Sigmoid colon (tissue), 7 donors: ENCODE measurements at places on chromosomes 11 and 22. TPM values are rescaled to one million over a fixed set of nuclear protein-coding genes. Genes with fewer than 3 reads are reported as not detected.

- no peaks in the 10 kb centered on the region for H3K36me3 ChIP-seq
- no peak for DNase-seq
- H3K4me3 ChIP-seq = no peak overlapping the region
- no peak overlapping the region for H3K27ac ChIP-seq
- no peaks in the 10 kb centered on the region for H3K4me1 ChIP-seq
- H3K27me3 ChIP-seq = no peaks in the 10 kb centered on the region
Observed at GRCh38 chr11:43868852-43869567, 11.6 kb upstream of the ALKBH3 start.

- peaks cover 16% of the 10 kb centered on the region for H3K4me1 ChIP-seq
- DNase-seq = no peak
- peak overlapping the region; percentile 53 for H3K27ac ChIP-seq
Observed at GRCh38 chr11:122179961-122180834, 64.2 kb upstream of the BLID start.

- H3K4me3 ChIP-seq = no peak overlapping the region
- no peak overlapping the region for H3K27ac ChIP-seq
- no peaks in the 10 kb centered on the region for H3K36me3 ChIP-seq
Observed at GRCh38 chr22:30187529-30188407, 58.8 kb downstream of the LIF start.

The NPAS4 gene
- total RNA-seq = 0.49 TPM

The CELSR1 gene
- 2.5 TPM for total RNA-seq

- DNase-seq = no peak
- H3K27ac ChIP-seq = no peak overlapping the region
- H3K27me3 ChIP-seq = no peaks in the 10 kb centered on the region
- H3K4me1 ChIP-seq = no peaks in the 10 kb centered on the region
- H3K36me3 ChIP-seq = no peaks in the 10 kb centered on the region
Observed at GRCh38 chr11:70802185-70802584, 403.9 kb downstream of the CTTN start.

DNA sequence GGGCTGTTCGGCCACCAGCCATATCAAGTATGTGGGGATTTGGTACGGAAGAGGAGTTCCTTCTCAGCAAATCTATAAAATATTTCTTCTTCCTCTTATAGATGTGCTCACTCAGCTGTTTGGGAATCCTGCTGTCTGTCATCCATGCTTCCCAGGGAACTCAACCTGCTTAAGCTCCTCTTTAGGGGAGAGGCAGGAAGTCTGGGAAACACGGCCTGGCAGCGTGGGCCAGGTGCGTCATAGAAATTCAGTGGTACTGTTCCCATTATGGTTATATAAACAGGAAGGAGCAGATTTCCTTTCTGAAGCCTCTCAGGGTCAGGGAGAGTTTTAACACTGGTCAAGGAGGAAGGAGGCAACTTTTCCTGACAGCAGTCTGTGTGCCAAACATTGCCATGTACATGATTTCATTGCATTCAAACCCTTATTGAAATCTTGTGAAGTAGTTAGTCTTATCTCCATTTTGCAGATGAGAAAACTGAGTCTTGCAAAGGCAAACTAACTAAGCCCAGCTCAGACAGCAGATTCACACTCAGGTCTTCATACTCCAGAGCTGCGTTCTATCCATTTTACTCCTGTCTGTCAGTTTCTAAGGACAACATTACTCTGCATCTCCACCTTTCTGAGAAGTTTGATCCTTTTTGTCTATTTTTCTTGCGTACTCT is 35.4 kb upstream of the AMOTL1 start:
- peak overlapping the region; percentile 47 for H3K27ac ChIP-seq
- peak; percentile 78 for DNase-seq
- H3K27me3 ChIP-seq = no peaks in the 10 kb centered on the region
- H3K4me1 ChIP-seq = peaks cover 20% of the 10 kb centered on the region

GRCh38 chr11:95147364-95147905 is 57.8 kb downstream of the ENDOD1 start:
- no peaks in the 10 kb centered on the region for H3K36me3 ChIP-seq
- no peaks in the 10 kb centered on the region for H3K27me3 ChIP-seq
- DNase-seq = peak; percentile 80
- peaks cover 45% of the 10 kb centered on the region for H3K4me1 ChIP-seq
- no peak overlapping the region for H3K4me3 ChIP-seq
- peak overlapping the region; percentile 64 for H3K27ac ChIP-seq

DNA sequence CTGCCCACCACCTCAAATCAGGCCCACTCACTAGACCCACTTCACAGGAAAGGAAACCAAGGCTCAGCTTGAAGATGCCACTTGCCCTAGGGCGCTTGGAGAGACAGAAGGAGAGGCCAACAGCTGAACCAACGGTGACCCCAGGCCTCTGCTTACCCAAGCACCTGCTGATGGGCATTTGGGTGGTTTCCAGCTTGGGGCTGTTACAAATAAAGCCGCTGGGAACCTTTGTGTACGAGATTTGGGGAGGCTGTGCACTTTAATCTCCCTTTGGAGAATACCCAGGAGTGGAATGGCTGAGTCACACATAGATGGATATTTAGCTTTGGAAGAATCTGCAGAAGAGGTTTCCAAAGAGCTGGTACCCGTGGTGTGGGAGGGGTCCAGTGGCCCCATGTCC is 50.9 kb upstream of the LINC01488 start:
- no peak overlapping the region for H3K27ac ChIP-seq
- H3K27me3 ChIP-seq = no peaks in the 10 kb centered on the region
- DNase-seq = peak; percentile 37
- H3K36me3 ChIP-seq = no peaks in the 10 kb centered on the region
- H3K4me1 ChIP-seq = no peaks in the 10 kb centered on the region
- no peak overlapping the region for H3K4me3 ChIP-seq

DNA sequence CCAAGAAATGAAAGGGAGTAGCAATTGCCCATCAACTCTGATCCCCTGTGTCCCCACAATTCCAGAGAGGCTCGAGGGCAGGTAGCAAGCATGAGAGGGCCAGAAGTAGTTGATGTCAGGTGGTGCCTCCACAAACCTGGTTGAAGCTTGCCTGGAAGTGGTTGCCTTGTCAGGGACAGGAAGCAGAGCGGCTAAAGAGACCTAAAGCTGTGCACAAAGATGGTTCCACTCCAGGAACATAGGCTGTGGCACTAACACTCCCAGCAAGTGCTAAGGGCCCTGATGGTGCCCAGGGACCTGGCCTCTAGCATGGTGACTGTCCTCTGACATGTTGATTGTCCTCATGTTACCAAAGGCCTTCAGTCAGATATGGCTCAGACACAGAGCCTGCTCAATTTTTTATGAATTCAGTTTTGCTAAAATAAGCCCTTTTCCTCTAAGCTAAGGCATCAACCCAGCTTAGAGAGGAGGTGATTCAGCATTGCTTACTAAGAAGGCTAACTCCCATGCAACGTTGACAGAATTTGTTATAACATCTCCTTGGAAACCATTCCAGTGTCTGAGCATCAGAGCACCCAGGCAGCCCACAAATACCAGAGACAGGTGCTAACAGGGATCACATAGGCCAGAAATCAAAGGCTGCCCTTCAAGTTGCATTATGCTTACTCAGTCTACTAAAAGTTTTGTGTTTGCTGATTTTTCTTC is 196.3 kb upstream of the ARHGAP20 start:
- H3K4me3 ChIP-seq = no peak overlapping the region
- H3K36me3 ChIP-seq = no peaks in the 10 kb centered on the region
- no peak overlapping the region for H3K27ac ChIP-seq
- H3K27me3 ChIP-seq = no peaks in the 10 kb centered on the region
- DNase-seq = no peak

- DNase-seq = no peak
- H3K4me3 ChIP-seq = peak overlapping the region; percentile 90
- no peaks in the 10 kb centered on the region for H3K27me3 ChIP-seq
- H3K4me1 ChIP-seq = peaks cover 35% of the 10 kb centered on the region
Observed at GRCh38 chr11:926341-926916, 759 bp downstream of the AP2A2 start.

The CCDC87 gene
- 0.16 TPM for total RNA-seq

The BANF1 gene
- total RNA-seq = 76.4 TPM

The ADORA2A gene
- 5.3 TPM for total RNA-seq

- H3K4me3 ChIP-seq = no peak overlapping the region
- no peak for DNase-seq
- no peak overlapping the region for H3K27ac ChIP-seq
- no peaks in the 10 kb centered on the region for H3K4me1 ChIP-seq
- H3K36me3 ChIP-seq = no peaks in the 10 kb centered on the region
Observed at GRCh38 chr11:87358461-87358860, 320.7 kb downstream of the TMEM135 start.

DNA sequence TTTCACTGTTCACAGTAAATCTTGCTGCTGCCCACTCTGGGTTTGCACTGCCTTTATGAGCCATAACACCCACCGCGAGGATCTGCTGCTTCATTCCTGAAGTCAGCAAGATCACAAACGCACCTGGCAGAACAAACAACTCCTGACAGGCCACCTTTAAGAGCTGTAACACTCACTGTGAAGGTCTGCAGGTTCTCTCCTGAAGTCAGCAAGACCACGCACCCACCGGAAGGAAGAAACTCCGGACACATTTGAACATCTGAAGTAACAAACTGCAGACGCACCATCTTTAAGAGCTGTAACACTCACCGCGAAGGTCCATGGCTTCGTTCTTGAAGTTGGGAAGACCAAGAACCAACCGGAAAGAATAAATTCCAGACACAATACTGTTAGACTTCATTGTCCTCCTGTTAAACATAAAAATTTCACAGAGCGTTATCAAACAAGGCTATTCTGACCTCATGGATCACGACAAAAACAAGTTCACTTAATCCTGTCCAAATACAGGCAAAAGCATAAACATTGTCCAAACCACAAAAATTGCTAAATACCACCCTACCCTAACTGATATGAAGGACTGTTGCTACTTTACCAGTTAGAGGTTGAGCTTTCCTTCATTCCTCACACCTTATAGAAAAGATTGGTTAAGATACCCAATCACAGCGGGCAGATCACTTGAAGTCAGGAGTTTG is 3.0 kb upstream of the CCDC117 start:
- peaks cover 4% of the 10 kb centered on the region for H3K36me3 ChIP-seq
- no peak overlapping the region for H3K4me3 ChIP-seq
- no peaks in the 10 kb centered on the region for H3K27me3 ChIP-seq
- peaks cover 10% of the 10 kb centered on the region for H3K4me1 ChIP-seq
- DNase-seq = no peak

GRCh38 chr11:36375353-36376008 is 79.4 kb downstream of the PRR5L start:
- peaks cover 16% of the 10 kb centered on the region for H3K4me1 ChIP-seq
- H3K4me3 ChIP-seq = no peak overlapping the region
- DNase-seq = no peak
- H3K27me3 ChIP-seq = peaks cover 5% of the 10 kb centered on the region

The RGL4 gene
- total RNA-seq = not detected

- DNase-seq = no peak
- H3K27ac ChIP-seq = no peak overlapping the region
- H3K27me3 ChIP-seq = no peaks in the 10 kb centered on the region
Observed at GRCh38 chr22:26985931-26986782, 328.8 kb downstream of the MIAT start.

DNA sequence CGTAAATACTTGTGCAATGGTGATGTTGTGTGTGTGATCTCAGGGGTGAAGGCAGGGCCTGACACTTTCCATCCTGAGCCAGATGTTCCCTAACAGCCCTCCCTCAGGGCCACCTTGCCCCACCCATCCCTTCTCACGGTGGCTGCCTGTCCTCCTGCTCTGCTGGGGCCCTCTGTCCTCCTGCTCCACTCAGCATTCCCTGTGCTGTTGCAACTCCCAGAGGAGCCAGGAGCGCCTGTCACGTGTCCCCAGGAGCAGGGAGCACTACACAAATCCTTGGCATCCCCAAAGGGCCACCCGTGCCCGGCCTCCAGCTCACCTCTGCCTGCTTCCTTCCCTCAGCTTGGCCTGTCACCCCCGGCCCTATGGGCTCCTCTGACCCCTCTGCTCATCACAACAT is 10.2 kb upstream of the CSNK1E start:
- H3K4me1 ChIP-seq = no peaks in the 10 kb centered on the region
- no peak for DNase-seq
- H3K27ac ChIP-seq = no peak overlapping the region

- no peaks in the 10 kb centered on the region for H3K27me3 ChIP-seq
- H3K27ac ChIP-seq = no peak overlapping the region
- no peak for DNase-seq
- no peaks in the 10 kb centered on the region for H3K4me1 ChIP-seq
- no peaks in the 10 kb centered on the region for H3K36me3 ChIP-seq
- H3K4me3 ChIP-seq = no peak overlapping the region
Observed at GRCh38 chr22:18104566-18104965, 6.0 kb upstream of the TUBA8 start.

GRCh38 chr11:61787928-61788491 is 4.4 kb downstream of the TMEM258 start:
- peaks cover 22% of the 10 kb centered on the region for H3K36me3 ChIP-seq
- H3K4me3 ChIP-seq = no peak overlapping the region
- H3K4me1 ChIP-seq = no peaks in the 10 kb centered on the region
- no peak overlapping the region for H3K27ac ChIP-seq
- no peaks in the 10 kb centered on the region for H3K27me3 ChIP-seq

The SPTBN2 gene
- total RNA-seq = 4.3 TPM

GRCh38 chr11:84136926-84137325 is 850.8 kb upstream of the CCDC90B start:
- no peaks in the 10 kb centered on the region for H3K4me1 ChIP-seq
- H3K4me3 ChIP-seq = no peak overlapping the region
- no peaks in the 10 kb centered on the region for H3K36me3 ChIP-seq
- DNase-seq = no peak
- no peaks in the 10 kb centered on the region for H3K27me3 ChIP-seq
- H3K27ac ChIP-seq = peak overlapping the region; percentile 11

The TMEM86A gene
- total RNA-seq = 5.3 TPM

DNA sequence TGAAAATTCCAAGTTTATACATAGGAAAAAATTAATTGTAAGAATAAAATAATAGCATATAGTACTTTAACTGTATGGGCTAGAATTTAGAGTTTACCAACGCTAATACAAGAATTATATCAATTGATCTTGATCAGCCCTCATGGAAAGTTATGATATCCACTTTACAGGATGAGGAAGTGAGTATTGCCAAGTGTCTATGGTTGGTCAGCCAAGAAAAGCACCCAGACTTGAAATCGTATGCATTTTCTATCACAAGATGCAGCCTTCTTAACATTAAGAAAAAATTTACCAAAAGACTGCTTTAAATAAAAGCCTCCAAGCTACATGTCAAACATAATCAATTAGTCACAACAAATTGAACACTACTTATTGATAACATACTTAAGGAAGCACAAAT is 53.0 kb downstream of the DDI1 start:
- no peaks in the 10 kb centered on the region for H3K27me3 ChIP-seq
- DNase-seq = no peak
- H3K36me3 ChIP-seq = no peaks in the 10 kb centered on the region
- H3K4me1 ChIP-seq = peaks cover 8% of the 10 kb centered on the region
- H3K27ac ChIP-seq = no peak overlapping the region

DNA sequence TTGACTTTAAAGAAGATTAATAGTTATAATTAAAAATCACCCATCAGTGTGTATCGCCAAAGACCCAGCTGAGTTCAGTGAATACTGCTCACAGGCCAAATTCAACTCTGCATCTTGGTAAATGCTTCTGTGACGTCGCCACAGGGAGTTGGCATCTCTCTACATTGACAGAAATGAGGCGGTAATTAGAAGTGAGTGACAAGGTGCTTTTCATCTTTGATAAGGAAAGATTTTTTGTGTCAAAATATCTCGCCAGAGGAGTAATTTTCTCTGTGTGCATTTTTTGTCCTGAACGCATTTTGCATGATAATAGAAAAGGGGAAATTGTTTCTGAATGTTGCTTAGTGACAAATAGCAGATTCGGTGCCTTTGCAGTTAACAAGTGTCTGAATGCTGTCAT is 345.8 kb downstream of the CNTN5 start:
- no peaks in the 10 kb centered on the region for H3K36me3 ChIP-seq
- H3K4me1 ChIP-seq = no peaks in the 10 kb centered on the region
